ENCODE measurements at places on chromosomes 7 and 10.

GRCh38 chr7:1981878-1982230 lies 250.9 kb downstream of the MAD1L1 start:
- no peak for DNase-seq

DNA sequence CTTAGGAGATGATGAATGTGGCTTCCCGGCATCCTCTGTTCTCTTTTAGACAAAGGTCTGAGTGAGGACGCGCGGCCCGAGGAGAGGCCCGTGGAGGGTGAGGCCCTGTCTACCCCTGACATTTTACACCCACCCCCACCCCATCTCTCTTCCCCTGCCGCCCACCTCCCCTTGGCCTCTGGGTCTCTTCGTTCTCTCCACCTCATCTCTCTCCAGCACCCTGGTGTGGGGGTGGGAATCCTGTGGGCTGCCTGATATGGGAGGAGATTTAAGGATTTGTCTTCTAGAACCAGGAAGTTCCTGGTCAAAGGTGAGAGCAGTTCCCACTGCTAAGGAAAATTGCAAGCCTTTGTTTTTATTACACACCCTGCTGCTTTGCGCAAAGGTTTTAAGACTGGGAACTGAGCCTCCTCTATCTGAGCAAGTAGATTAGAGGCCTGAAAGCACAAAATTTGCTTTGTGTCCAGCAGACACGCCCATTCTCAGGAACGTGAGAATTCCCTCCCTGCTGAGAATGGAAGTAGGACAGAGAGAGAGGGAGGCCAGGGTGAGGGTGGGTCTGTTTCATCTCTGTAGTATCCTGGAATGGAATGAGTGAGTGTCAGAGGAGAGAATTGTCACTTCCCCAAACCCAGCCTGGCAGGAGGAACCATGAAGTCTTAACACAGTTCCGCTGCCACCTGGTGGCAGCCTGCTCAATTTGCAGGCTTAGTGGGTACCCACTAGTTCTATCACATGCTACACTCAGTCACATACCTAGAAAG lies 91.2 kb downstream of the GTF2IRD1 start:
- peak; percentile 26 for DNase-seq

DNA sequence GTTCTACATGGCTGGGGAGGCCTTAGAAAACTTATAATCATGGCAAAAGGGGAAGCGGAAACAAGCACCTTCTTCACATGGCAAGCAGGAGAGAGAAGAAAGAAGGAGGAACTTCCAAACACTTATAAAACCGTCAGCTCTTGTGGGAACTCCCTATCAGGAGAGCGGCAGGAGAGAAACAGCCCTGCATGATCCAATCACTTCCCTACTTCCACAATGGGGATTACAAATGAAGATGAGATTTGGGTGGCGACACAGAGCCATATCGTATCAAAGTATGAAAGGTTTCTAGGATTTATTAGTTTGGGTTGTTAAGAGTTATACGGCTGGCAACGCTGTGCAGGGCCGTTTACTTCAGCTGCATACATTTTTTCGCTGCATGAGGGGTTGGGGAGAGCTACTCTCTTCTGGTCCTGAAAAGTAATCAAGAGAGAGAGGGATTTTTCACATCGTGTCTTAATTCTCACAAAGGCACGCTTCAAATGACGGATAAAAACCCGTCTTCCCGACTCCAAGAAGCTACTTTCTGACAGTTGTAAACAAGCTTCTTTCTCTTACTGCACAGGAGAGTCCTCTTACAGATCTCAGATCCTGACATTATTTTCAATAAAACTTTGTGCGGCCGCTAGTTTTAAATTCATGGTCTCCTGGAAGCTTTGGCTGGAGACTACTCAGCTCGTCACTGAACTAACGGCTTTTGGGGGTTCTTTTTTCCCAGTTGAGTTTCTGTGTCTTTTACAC lies 751 bp upstream of the GTPBP10 start:
- DNase-seq, result no peak

- no peak for DNase-seq
Observed at GRCh38 chr10:27359792-27360355, 119.3 kb upstream of the ACBD5 start.

- DNase-seq, result peak; percentile 71
Observed at GRCh38 chr10:104642658-104643302, 1.7 kb downstream of the SORCS3 start.

Data from neuronal stem cell (in vitro differentiated cells).